ENCODE measurements at places on chromosomes 16 and 17.

DNA sequence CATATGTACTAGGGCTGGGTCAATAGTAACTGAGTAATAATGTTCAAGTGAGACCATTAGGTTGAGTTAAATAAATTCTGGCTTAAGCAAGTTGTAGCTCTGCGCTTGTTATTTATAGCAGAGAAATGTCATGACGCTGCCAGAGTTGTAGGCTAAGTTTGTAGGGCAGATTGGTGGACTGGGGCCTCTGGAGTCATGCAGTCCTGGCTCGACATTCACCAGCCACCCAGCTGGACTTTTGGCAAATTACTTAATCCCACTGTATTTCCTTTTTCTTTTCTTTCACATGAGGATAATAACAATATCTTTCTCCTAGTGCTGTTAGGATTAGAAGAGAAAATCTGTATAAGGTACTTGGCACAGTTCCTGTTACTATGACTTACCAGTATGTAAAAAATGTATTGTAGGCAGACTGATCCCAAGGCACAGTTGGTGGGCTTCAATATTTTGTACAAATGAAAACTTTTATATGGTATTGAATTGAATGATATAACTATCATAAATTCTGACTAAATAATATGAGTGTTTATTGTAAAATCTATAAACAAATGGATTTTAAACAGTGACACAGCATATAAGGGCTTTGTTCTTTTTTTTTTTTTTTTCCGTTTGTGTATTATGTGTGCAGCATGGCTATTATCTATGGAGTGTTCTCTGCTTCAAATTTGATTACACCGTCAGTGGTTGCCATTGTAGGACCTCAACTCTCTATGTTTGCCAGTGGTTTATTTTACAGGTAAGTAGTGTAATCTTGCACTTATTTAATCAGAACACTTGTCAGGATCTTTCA, 2.6 kb downstream of the MFSD11 start:
- DNase-seq = no peak

DNA sequence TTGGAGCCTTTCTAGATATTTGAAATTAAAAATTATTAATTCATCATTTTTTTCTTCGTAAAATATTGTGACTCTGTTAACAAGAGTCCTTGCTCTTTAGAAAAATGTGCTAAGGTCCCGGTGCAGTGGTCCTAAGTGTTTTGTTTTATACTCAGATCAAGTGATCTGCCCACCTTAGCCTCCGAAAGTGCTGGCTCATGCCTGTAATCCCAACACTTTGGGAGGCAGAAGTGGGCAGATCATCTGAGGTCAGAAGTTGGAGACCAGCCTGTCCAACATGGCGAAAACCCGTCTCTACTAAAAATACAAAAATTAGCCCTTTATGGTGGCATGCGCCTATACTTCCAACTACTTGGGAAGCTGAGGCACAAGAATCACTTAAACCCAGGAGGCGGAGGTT, 82.6 kb upstream of the LGALS9 start:
- DNase-seq = no peak

- no peak for DNase-seq
Observed at GRCh38 chr17:41588126-41588810, 1.6 kb upstream of the KRT14 start.

DNA sequence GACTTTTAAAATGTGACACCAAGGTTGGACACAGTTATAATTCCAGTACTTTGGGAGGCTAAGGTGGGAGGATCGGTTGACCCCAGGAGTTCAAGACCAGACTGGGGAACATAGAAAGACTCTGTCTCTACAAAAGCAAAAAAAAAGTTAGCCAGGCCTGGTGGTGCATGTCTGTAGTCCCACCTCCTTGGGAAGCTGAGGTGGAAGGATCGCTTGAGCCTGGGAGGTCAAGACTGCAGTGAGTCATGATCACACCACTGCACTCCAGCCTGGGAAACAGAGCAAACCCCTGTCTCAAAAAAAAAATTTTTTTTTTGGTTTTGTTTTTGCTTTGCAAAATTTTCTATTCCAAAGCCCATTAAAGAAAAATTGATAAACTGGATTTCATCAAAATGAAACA, 281.4 kb downstream of the BCAS3 start:
- no peak for DNase-seq
